ENCODE measurements at places on chromosomes 16 and 17.

GRCh38 chr17:3594051-3594800 lies 15.0 kb downstream of the TRPV1 start:
- no peak for DNase-seq

- DNase-seq = no peak
Observed at GRCh38 chr17:14715561-14715960, 414.7 kb downstream of the HS3ST3B1 start.

GRCh38 chr16:55044201-55044975 lies 113.7 kb downstream of the IRX5 start:
- no peak for DNase-seq

DNA sequence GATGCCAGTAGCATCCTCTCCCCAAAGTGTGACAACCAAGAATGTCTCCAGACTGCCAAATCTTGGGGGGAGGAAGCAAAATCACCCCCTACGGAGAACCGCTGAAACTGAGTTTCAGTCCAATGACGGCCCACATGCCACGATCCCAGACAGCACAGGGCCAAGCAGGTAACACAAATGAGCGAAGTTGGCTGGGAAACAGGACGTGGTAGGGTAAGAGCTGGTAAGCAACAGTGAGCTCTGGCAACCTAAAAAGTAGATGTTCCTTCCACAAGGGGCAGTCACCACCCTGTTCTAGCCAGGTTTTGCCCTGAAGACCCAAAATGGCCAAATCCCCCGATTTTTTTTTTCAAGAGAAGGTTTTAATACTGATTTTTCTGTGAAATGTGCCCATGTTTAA lies 25.4 kb downstream of the ZFHX3 start:
- no peak for DNase-seq

GRCh38 chr17:57455063-57455914 lies 199.0 kb downstream of the MSI2 start:
- DNase-seq = peak; percentile 3

DNA sequence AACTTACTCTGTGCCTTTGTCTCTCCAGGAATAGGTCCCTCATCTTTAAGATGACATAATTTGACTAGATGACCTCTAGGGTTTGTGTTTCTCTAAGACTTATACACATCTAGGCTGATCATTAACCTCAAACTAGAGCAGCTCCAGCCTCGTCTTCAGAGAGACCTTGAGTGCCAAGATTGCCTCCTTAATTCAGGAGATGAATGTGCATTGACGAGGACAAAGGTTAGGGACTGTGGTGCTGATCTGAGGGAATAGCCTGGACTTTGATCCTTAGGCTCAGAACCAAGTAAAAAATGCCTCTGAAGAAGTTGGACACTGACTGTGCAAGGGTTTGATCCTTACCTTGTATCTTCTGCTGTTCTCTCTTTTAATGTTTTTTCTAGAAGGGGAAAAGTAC lies 17.2 kb upstream of the ASIC2 start:
- no peak for DNase-seq
